ENCODE measurements at places on chromosomes 6 and 20.

DNA sequence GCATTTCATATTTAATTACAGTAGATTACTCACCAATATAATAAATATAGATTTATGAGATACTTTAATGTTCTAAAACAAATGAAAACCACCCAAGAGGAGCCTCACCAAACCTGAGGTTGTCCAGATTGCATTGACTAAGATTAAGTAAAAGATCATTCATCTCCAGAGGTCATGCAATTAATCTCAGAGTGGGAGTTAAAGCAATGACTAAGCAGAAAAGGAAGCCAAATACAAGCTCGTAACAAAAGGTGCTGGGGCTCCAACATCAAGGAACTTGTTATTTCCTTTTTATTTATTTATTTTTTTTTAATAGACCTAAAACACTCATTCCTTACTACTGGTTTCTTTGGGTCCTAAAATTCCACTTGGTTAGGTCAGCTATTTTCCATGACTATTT, 57.7 kb downstream of the RSPO3 start:
- no peak for DNase-seq

GRCh38 chr6:12952318-12952717, 235.8 kb downstream of the PHACTR1 start:
- no peak for DNase-seq

DNA sequence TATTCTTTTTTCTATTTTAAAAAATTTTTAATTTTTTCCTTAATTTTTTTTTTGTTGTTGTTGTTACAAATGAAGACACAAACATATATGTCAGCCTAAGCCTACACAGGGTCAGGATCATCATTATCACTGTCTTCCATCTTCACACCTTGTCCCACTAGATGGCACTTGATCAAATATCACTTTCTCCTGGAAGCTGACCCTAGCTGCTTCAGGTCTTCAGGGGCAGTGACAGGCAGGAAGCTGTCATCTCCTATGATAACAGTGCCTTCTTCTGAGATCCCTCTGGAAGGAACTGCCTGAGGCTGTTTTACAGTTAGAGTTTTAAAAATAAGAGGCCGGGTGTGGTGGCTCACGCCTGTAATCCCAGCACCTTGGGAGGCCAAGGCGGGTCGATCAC, 70.2 kb upstream of the EEF1E1 start:
- no peak for DNase-seq

DNA sequence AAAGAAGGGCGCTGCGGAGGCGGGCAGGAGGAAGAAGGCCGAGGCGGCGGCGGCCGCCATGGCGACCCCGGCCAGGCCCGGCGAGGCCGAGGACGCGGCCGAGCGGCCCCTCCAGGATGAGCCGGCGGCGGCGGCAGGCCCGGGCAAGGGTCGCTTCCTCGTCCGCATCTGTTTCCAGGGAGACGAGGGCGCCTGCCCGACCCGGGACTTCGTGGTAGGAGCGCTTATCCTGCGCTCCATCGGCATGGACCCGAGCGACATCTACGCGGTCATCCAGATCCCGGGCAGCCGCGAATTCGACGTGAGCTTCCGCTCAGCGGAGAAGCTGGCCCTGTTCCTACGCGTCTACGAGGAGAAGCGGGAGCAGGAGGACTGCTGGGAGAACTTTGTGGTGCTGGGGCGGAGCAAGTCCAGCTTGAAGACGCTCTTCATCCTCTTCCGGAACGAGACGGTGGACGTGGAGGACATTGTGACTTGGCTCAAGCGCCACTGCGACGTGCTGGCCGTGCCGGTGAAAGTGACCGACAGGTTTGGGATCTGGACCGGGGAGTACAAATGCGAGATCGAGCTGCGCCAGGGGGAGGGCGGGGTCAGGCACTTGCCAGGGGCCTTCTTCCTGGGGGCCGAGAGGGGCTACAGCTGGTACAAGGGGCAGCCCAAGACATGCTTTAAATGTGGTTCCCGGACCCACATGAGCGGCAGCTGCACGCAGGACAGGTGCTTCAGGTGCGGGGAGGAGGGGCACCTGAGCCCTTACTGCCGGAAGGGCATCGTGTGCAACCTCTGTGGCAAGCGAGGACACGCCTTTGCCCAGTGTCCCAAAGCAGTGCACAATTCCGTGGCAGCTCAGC, 780 bp downstream of the ZCCHC3 start:
- DNase-seq, result peak; percentile 54

DNA sequence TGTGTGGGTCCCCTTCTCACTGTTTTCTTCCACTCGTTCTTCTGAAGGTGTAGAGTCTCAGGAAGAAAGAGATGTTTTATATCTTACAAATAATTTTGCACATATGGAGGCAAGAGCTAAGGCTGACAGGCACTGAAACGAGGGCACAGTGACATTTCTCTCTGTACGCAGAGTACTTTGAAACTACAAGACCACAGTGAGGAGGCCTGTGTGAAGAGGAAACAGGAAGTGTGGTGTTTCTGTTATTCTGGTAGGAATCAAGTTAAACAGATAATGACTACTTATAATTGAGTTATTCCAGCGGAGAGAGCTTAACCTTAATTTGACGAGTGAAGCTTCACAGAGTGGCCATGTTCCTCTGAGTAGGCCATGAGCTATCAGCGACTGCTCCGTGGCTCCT, 4.8 kb downstream of the CDH4 start:
- DNase-seq, result no peak

- DNase-seq, result no peak
Measured at GRCh38 chr6:42038811-42039408, 11.4 kb upstream of the TAF8 start.

DNA sequence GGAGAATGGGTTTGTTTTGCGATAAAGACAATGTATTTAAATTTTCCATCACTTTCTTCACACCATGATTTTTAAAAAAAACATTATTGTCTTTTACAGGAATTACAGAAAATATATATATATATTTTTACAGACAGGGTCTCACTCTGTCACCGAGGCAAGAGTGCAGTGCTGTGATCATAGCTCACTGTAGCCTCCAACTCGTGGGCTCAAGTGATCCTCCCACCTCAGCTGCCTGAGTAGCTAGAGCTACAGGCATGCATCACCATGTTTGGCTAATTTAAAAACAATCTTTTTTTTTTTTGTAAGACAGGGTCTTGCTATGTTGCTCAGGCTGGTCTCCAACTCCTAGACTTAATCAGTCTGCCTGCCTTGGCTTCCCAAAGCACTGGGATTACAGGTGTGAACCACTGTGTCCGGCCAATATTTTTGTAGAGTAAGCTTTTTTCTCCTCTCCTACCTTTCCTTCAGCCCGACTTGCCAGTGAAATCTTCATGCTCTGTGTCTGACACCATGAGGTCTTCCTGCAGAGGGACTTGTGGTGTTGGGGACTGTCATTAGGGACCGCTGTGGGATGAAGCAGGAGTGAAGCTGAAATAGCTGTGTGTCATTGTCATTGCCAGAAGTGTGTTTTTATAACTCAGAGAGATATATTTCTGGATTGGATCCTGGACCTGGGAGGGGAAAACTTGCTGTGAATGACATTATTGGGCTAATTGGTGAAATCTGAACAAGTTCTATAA, 13.2 kb downstream of the DSP start:
- DNase-seq, result no peak

DNA sequence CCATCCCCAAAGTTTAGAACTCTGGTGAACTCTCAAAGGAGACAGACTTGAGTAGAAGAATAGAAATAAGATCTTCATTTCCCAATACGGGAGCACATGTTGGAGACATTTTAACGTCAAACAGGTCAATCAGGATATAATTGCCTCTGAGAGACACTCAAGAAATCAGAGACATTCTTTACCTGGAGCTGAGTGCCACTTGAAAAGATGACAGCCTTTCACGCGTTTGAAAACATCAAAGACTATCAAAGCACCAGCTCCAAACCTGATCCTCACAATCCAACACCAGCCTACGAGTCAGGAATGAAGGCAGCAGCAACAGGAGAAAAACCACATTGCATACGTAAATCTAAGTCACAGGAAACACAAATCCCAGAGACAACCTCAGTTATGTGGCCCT, 571.5 kb upstream of the CDH4 start:
- no peak for DNase-seq

GRCh38 chr6:16337295-16337975, 99.0 kb downstream of the GMPR start:
- DNase-seq, result no peak

- DNase-seq, result peak; percentile 48
Measured at GRCh38 chr6:150418827-150419594, 50.2 kb downstream of the IYD start.

GRCh38 chr6:38603496-38603895, 36.2 kb downstream of the BTBD9 start:
- DNase-seq, result no peak

DNA sequence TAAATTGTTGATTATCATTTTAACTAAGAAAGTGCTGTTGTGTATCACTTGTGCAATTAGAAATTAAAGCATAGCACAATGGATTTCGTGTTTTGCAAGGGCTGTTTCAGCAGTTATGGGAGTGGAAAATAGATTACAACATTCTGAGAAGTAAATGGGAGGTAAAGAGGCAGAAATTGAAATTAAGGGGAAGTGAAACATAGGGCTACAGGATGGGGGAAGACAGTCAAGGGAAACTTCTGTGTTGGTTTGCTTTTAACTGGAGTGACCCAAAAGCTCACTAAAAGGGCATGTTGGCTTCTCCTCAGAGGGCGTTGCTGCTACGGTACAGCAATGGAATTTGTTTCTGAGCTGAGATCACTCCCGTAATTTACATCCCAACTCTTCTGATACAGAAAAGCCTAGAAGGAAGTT, 147.5 kb downstream of the BCAS1 start:
- DNase-seq, result no peak

DNA sequence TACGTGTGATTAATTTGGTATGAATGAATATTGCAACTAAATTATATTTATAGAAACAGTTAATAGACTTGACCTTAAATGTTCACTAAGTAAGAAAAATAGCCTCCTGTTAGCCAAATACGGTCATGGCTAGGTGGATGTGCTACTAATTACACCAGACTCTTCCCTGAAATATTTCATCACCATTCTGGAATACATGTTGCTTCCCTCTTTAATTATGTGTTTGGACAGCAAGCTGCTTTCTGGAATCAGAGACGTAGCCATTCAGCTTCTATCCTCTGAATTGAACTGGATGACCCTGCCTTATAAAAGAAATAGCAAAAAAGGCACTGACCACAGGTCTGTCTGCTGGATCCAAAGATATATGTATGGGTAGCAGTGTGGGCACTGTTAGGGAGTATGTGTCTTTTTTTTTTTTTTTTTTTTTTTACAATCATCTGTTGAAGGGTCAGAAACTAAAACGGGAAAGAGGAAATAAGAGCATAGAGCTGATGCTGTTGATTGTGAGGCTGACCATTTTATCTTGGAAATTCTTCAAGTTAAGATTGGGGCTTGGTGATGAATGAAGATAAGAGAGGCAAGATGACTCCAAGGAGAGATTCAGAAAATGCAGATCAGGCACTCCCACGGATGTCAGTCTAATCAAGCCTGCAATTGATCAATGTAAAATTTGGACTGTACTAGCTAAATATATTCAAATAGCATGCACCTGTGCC, 283.2 kb upstream of the HSF2 start:
- no peak for DNase-seq

- peak; percentile 71 for DNase-seq
Measured at GRCh38 chr20:347640-348484, 951 bp downstream of the NRSN2 start.

DNA sequence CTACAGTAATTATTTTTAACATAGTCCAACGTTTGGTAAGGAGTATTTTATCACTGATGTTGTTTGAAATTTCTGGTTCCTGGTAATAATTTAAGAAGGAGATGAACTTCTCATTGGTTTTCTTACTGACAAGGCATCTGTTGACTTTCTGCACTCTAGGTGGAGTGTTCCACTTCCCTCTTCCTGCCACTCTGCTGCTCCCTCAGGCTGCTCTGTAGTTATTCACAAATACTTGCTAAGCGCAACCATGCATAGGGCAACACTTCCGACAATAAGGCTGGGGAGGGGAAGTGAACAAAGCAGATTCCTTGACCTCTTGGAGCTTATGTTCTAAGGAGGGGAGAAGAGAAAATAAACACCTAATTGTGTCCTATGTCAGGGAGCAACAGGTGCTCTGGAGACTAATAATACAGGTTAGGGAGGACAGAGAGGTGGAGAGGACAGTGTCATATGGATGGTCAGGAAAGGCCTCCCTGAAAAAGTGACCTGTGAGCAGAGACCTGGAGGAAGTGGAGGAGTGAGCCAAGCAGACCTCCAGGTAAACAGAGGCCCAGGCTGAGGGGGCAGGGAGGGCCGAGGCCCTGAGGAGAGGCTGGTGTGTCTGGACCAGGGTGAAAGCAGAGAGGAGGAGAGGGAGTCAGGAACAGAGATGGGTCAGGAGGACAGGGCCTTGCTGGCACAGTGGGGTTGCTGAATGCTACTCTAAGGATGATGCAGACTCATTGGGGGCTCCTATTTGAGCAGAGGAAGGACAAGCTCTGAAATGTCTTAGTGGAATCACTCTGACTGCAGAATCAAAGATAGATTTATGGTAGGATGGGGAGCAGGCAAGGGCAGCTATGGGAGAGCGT, 134.8 kb upstream of the SLC24A3 start:
- DNase-seq, result no peak

DNA sequence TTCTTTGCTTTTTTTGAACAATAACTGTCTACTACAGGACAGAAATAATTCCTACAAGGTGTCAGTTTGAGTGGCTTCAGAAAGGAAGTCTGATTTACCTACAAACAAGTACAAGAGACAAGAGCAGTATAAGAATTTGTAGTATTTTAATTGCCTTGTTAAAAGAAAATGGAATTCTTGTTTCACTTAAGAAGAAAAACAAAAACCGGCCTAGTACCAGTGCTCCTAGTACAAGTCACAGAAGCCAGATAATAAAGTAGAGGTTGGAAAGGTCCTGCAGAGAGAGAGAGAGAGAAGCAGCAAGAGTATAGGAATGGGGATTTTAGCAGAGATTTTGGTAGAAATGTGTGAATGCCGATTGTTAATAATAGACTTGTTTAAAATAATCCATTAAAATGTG, 6.4 kb downstream of the TAB2 start:
- DNase-seq, result no peak

DNA sequence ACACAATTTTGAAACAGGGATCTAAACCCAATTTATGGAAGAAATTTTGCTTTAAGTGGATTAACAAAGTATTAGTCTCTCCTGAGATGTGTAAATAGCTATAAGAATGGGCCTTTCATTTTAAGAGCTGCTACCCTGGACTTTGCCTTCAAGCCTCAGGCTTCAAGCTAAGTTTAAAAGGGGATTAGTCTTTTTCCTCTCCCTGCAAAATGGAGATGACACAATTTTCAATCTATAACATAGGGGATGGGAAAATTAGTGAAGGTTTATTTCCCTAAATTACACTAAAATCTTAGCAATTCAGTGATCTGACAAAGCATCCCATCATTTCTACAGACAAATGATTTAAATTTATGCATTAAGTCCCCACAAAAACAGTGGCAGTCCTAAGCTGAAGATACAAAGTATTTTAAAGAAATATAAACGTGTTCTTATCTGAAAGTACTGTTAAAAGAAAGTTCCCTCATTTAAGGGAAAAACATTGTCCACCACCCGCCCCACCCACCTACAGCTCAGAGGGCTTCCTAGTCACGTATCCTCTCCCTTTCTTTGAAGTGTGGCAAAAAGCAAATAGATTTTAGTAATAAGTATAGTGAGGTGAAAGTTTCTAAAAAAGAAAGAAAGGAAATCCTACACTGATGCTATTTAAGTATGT, 14.5 kb downstream of the ARHGAP18 start:
- no peak for DNase-seq

- DNase-seq, result peak; percentile 7
Measured at GRCh38 chr6:50791900-50792508, 26.7 kb upstream of the TFAP2B start.
